ENCODE measurements at places on chromosomes 12 and 14.
A peak's percentile ranks its signal among the peaks of the same experiment; 100 is the strongest.

- DNase-seq: no peak
Measured at GRCh38 chr12:96250119-96250685, 56.0 kb downstream of the ELK3 start.

- peak; percentile 2 for DNase-seq
Measured at GRCh38 chr12:50246873-50247612, 36.3 kb downstream of the LIMA1 start.

GRCh38 chr14:81523616-81524015 is 10.0 kb downstream of the SEL1L start:
- no peak for DNase-seq

DNA sequence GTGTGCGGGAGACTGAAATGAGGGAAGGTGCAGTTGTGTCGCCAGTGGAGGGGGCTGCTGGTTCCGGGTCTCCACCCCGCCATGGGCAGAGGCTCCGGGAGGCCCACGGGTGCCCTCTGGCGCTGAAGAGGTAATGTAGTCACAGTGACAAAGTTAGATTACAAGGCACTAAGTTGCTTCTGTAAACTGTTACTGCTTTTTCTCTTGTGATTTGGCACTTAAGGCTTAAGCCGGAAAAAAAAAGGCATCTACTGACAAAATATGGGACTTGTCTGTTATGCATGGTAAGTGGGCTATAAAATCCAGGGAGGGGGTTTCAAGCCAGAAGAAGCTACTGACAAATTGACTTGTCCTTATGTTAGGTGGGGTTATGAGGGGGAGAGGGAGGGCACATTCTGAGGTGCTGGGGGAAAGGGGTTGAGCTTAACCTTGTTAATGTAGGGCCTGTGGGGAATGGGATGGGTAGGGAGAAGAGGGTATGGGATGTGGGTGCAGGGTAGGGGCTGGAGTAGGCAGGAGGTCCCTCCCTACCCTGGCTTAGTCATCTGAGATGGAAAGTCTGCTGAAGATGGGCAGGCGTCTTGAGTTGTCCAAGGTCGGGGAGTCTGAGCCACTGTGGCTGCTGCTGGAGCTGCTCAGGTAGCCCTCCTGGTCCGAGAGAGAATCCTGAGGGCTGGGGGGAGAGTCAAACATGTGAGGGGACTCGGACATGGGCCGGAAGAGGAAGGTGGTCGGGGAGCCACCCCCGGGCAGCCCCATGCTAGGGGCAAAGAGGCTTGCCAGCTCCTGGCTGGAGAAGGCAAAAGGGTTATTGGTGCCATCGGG is 3.7 kb downstream of the ZFP36L1 start:
- DNase-seq: peak; percentile 91

GRCh38 chr12:66823857-66824570 is 145.1 kb upstream of the GRIP1 start:
- DNase-seq: no peak

- no peak for DNase-seq
Measured at GRCh38 chr14:100333311-100333710, 10.2 kb downstream of the SLC25A47 start.

- DNase-seq: no peak
Measured at GRCh38 chr12:43287706-43288383, 264.2 kb downstream of the ADAMTS20 start.

DNA sequence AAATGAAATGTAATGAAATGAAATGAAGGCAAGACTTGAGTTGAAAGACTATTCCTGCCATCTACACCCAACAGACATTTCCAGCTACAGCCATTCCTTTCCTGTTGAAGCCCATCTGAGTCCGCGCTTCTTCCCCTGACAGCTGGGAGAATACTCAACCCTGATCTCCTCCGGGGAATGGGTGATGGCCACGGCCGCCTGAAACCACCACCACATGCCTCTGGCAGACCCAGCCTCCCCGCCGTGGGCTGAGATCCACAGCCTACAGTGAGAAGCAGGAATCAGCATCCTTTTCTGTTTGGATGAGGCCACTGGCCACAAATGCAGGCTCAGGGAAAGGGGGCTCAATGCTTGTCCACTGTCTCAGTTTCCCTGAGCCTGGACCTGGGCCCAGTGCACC is 130.3 kb downstream of the NCOR2 start:
- DNase-seq: no peak

- DNase-seq: no peak
Measured at GRCh38 chr14:78512021-78512420, 341.8 kb downstream of the NRXN3 start.

DNA sequence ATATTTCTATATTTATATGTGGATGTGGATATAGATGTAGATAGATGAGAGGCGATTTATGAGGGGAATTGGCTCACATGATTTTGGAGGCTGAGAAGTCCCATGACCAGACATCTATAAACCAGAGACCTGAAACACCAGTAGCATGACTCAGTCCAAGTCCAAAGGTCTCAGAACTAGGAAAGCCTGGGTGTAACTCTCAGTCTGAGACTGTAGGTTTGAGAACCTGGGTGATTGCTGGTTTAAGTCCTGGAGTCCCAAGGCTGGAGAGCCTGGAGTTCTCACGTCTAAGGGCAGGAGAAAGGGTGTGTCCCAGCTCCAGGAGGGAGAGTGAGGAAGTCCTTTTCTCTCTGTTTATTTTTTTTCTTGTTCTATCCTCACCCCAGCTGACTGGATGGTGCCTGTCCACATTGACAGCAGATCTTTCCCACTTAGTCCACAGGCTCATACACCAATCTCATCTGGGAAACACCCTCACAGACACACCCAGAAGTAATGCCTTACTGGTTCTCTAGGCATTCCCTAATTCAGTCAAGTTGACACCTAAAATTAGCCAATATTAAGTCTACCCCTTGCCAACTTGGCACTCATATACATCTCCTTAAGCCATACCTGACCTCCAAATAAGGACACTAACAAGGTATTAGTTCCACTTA is 45.4 kb downstream of the EMP1 start:
- no peak for DNase-seq

DNA sequence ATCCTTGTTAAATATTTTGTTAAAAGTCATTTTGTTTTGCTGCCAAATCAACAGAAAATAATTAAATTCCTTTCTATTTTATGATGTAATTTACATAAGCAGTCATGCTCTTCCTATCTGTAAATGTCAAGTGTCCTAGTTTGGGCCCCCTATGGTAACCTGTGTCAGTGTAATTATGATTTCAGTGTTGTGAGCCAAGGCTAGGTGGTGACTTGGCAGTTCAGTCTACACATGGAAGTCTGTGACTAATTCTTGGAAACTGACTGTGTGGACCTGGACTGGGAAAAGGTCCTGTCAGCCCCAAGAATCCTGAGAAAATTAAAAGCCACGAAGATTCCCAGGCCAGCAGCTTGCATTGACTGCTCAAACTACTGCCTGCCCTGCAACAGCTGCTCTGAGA is 371.0 kb downstream of the FUT8 start:
- DNase-seq: no peak

DNA sequence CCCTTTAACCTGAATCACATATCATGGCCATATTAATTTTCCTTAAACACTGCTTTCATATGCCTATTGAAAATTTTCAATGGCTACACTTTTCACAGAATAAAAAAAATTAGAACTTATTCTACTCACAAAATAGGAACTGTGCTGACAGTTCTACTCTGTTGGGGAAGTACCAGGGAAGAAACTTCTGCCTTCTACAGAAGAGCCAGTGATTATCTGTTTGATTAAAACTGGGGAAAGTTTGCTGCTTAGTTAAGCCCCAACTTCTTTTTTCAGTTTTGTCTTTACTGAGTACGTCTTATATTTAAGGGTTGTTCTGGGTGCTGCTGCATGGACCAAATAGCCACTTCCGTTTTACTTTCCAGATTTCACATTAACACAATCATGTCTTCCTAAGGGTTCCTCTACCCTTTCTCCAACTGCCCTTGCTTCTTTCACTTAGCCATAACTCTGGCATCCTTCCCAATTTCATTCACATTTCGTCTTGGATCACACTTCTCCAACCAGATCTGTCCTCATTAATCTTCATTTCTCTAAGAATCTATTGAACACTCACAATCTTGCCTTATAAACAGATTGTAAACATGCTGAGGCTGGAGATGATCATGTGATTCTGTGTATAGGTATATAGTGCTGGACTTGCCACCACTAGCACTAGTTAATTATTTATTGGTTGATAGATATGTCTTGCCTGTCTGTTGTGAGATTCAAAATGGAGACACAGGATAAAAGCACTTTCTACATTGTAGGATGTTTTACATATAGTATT is 1.9 kb upstream of the SEL1L start:
- DNase-seq: no peak

DNA sequence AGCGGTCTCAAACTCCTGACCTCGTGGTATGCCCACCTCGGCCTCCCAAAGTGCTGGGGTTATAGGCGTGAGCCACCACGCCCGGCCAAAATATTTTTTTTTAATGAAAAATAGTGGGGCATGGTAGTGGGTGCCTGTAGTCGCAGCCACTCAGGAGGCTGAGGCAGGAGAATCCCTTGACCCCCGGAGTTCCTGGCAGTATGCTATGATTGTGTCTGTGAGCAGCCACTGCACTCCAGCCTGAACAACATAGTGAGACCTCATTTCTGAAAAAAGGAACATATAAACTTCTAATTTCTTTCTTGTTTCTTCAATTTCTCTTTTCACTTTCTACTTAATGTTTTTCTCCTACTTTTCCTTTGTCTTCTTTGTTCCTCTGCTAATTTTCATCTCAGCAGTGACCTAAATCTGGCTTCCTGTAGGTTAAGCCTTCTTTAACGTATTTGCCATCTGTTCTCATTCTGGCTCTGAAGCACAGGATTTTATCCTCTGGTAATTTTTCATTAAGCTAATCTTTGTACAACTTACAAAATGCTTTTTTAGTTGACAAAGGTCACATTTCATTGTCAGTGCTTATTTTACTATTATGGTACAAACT is 4.5 kb upstream of the RPGRIP1 start:
- DNase-seq: no peak

GRCh38 chr14:58191763-58192601 is 8.0 kb upstream of the ACTR10 start:
- no peak for DNase-seq

GRCh38 chr14:55302367-55303124 is 31.3 kb downstream of the FBXO34 start:
- DNase-seq: no peak

DNA sequence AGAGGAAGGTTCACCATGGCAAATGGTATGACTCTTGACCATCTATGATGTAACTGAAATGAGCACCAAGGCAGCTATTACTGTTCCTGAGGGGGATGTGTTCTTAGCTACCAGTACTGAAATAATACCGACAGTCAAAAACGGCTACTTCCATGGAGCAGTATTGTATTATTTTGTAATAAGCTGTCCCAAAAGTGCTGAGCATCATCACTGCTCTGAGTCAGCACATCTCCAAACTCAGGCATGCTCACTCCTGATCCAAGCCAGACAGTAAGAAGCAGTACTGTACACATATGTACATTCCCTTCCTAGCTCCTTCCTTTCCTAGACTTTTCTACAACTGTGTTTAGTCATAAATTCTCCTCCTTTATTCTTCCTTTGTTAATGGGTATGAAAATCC is 8.6 kb downstream of the VTI1B start:
- DNase-seq: no peak

DNA sequence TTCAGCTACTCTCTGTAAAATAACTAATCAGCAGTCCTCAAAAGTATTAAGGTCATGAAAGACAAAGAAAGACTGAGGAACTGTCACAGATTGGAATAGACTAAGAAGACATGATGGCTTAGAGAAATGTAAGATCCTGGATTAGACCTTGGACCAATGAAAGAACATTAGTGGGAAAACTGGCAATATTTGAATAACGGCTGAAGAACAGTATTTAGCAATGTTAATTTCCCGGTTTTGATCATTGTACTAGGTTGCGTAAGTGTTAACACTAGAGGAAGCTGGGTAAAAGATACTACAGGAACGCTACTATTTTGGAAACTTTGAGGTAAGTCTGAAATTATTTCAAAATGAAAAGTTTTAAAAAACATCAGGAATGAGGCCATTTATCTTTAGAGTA is 98.8 kb upstream of the RESF1 start:
- DNase-seq: no peak

GRCh38 chr14:100731011-100731670 is 4.4 kb downstream of the DLK1 start:
- no peak for DNase-seq
